ENCODE measurements at places on chromosomes 3 and 15.

DNA sequence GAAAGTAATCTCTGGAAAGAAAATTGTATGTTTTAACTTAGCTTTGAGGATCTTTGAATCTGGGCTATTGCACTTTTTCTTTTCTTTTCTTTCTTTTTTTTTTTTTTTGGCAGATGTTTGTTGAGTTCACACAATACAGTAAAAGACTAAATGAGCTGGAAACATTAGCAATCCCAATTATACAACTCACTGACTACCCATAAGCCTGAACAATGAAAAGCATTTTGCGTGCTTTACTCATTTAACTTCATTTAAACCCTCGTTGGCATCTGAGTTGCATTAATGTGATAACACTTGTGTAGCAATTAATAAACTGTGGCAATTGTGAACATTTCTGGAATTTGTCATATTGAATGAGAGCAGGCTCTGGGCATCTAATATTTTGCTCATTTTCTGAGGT is 269.4 kb upstream of the RBMS3 start:
- DNase-seq = no peak

GRCh38 chr3:175307642-175308041 is 448.5 kb downstream of the NAALADL2 start:
- no peak for DNase-seq

GRCh38 chr3:46312991-46313390 is 40.9 kb upstream of the CCR2 start:
- DNase-seq = no peak

- no peak for DNase-seq
These were observed 479.1 kb downstream of the ZBBX start for GRCh38 chr3:166900866-166901577.

DNA sequence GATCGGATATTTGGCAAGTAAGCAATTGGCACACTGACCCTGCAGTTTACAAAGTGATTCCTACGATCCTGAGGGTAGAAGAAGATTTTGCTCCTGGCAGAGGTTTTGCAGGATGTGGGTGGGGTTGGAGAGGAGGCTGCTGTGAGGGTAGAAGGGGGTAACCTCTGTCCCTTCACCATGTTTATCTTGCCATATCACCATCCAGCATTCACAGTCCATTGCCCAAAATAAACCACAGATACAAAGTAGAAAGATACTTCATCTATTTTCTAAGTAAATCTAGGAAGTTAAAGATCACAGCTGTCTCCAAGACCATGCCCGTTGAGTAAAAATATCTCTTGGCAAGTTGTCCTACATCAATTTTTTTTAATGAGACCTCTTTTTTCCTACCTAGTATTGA is 51.6 kb downstream of the LIPC start:
- DNase-seq = no peak

DNA sequence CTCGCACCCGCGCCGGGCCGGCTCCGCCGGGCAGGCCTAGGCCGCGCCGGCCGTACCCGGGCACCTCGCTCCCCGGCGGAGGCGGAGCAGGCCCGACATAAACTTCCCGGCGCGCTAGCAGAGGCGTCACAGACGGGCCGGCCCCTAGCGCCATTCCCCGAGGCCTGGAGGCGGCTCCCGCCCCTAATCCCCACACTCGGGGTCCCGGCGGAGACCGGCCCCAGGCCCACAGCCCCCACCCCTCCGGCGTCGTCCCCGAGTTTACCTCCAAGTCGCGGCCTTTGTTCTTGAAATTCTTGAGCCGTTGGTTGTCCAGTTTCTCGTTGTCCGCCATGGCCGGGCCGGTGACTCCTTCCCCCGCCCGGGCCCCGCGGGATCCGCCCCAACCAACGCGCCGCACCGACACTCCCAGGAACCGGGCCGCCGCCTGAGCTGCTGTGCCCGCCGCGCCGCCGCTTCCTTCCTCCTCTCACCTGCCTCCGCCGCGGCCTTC is 376 bp downstream of the KPNA4 start:
- DNase-seq = peak; percentile 26

DNA sequence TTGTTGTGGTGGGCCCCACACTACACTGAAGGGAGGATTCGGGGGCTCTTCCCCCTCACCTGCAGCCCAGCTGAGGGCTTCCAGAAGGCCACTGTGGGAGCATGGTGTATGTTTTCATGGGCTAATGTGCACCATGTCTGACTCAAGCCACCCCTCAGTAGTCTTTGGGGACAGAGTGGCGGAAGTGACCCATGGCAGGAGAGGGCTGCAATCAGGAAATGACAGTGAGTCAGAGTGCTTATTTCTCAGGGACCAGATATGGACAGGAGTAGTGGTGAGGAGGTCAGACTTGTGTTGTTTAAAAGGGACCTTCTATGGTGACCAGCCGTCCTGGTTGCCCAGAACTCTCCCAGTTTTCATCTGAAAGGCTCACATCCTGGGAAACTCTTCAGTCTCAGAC is 32.8 kb upstream of the SLC9A9 start:
- no peak for DNase-seq

DNA sequence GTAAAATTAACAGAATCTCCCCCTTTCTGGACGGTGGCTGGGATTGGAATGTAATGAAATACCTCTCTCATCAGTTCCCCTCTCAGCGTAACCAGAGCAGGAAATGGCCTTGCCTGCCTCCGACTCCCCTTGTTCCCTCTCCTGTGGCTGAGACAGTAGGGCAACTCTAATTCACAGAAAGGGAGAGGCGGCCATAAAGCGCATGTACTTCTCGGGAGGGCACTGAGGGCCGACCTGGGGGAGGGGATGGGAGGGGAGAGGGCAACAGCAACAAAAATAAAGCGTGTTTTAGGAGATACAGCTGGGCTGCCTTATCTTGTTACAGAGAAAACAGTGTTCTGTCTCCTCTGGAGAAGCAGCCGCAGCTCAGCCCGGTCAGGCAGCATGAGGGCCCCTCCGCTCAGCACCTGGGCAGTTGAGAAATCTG is 783.3 kb upstream of the ARRDC4 start:
- no peak for DNase-seq

DNA sequence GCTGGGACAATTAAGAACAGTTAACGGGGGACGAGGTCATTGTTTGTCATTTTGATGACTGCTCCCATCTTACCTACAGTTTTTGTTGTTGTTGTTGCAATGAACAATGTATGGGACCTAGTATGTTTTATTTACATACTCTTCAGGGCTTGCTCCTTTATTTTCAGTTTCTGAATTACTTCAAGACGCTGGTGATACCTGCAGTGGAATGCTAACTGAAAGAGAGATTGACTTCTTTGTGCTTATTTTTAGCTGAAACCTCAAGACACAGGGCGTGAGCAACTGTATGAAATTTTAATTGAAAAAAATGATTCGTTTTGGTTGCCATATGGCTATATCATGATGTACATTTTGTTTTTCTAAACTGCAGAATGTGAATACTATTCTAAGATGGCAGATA is 297.9 kb downstream of the EDEM1 start:
- DNase-seq = no peak

Measured in NCI-H345 (cell line).